Panc1 (cell line): ENCODE measurements at places on chromosomes 5 and 9. TPM values are rescaled to one million over a fixed set of nuclear protein-coding genes. Genes with fewer than 3 reads are reported as not detected.

SLC6A18 gene
- total RNA-seq: not detected

NRARP gene
- total RNA-seq: 16.9 TPM

GRCh38 chr9:126703866-126704156, 90.1 kb downstream of the LMX1B start:
- no peaks in the 10 kb centered on the region for H3K27me3 ChIP-seq
- peaks cover 4% of the 10 kb centered on the region for H3K4me1 ChIP-seq
- no peak overlapping the region for H3K27ac ChIP-seq
- H3K4me3 ChIP-seq: no peak overlapping the region
- no peak for DNase-seq

DNA sequence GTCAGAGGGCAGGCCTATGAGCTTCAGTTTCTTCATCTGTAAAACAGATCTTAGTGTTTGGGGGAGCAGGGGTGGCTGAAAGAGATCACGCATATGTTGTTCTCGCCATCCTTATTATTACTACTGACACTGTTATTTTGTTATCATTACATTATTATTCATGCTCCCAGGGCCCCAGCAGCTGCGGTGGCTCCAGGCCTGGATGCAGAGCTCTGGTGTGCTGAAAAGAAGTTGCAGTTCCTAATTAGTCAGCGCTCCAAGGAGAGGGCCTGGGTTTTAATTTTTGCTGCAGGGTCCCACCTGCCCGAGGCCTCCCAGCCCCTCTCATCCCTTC, 19.5 kb downstream of the CXXC5 start:
- no peak for DNase-seq
- peak overlapping the region; percentile 99 for H3K27ac ChIP-seq
- H3K4me3 ChIP-seq: peak overlapping the region; percentile 52
- no peaks in the 10 kb centered on the region for H3K27me3 ChIP-seq

NMUR2 gene
- total RNA-seq: not detected

GRCh38 chr9:118336250-118336942, 632.2 kb downstream of the TLR4 start:
- no peak overlapping the region for H3K4me3 ChIP-seq
- DNase-seq: no peak
- no peak overlapping the region for H3K27ac ChIP-seq
- H3K4me1 ChIP-seq: no peaks in the 10 kb centered on the region

GRCh38 chr9:4620057-4620765, 41.9 kb upstream of the PLPP6 start:
- H3K36me3 ChIP-seq: no peaks in the 10 kb centered on the region
- H3K27me3 ChIP-seq: no peaks in the 10 kb centered on the region
- H3K27ac ChIP-seq: no peak overlapping the region
- H3K4me3 ChIP-seq: no peak overlapping the region
- H3K4me1 ChIP-seq: no peaks in the 10 kb centered on the region

NPDC1 gene
- total RNA-seq: 43.5 TPM

- H3K36me3 ChIP-seq: peaks cover 5% of the 10 kb centered on the region
- peak overlapping the region; percentile 84 for H3K4me3 ChIP-seq
- no peak for DNase-seq
- peaks cover 4% of the 10 kb centered on the region for H3K4me1 ChIP-seq
Measured at GRCh38 chr5:79235261-79235633, 684 bp upstream of the JMY start.

PSIP1 gene
- total RNA-seq: 30.4 TPM

- H3K27me3 ChIP-seq: no peaks in the 10 kb centered on the region
- no peaks in the 10 kb centered on the region for H3K36me3 ChIP-seq
- peak overlapping the region; percentile 38; the same call in 1 of the 2 replicates for H3K4me3 ChIP-seq
- peak overlapping the region; percentile 82 for H3K27ac ChIP-seq
Measured at GRCh38 chr5:139657363-139658321, 9.5 kb downstream of the CXXC5 start.

POU5F2 gene
- total RNA-seq: 0.39 TPM

DNA sequence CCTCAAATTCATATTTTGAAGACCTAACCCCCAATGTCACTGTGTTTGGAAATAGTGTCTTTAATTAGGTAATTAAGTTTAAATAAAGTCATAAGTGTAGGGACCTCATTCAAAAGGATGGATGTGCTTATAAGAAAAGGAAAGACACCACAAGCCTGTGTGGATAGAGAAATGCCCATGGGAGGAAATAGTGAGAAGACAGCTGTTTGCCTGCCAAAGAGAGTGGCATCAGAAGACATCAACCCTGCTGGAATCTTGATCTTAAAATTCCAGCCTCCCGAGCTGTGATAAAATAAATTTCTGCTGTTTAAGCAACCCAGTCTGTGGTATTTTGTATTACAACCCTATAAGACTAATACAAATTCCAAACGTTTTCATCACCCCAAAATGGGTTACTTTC, 1867.9 kb upstream of the NUDT12 start:
- DNase-seq: no peak
- H3K27ac ChIP-seq: no peak overlapping the region
- no peaks in the 10 kb centered on the region for H3K27me3 ChIP-seq
- no peaks in the 10 kb centered on the region for H3K4me1 ChIP-seq
- no peak overlapping the region for H3K4me3 ChIP-seq

GRCh38 chr5:97629276-97629675, 446.2 kb upstream of the RIOK2 start:
- no peak for DNase-seq
- H3K36me3 ChIP-seq: no peaks in the 10 kb centered on the region
- H3K27ac ChIP-seq: no peak overlapping the region
- no peaks in the 10 kb centered on the region for H3K4me1 ChIP-seq
- no peak overlapping the region for H3K4me3 ChIP-seq

RAB3C gene
- total RNA-seq: not detected

FRMD3 gene
- total RNA-seq: 14.5 TPM

IRX2 gene
- total RNA-seq: 0.10 TPM

GRCh38 chr5:53017383-53017782, 28.2 kb downstream of the ITGA2 start:
- H3K27me3 ChIP-seq: no peaks in the 10 kb centered on the region
- DNase-seq: no peak
- H3K4me1 ChIP-seq: peaks cover 49% of the 10 kb centered on the region

DNA sequence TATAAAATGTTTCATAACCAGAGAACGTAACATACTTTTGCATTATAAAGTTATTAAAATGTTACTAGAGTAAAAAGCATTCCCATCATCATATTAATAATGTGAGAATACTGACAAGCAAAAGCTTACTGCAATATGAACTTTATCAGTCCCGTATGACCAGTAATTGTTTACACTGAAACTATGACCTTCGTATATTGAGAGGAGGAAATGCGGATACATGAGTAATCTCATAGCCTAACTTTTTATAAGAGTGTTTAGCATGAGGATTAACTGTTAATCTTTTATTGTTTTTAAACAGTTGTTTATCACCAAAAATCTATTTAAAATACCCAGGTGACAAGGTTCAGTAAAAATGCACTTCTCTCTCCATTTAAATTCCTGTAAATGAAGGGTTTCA, 272.4 kb downstream of the SLF1 start:
- no peak overlapping the region for H3K4me3 ChIP-seq
- H3K27ac ChIP-seq: no peak overlapping the region
- H3K27me3 ChIP-seq: no peaks in the 10 kb centered on the region
- no peaks in the 10 kb centered on the region for H3K4me1 ChIP-seq
- DNase-seq: no peak
